Stimulated activated CD8-positive, alpha-beta memory T cell treated with anti-CD3 and anti-CD28 coated beads, Interleukin-15, amount 100 ng/mL, for 24 hours (primary cell): ENCODE measurements at places on chromosomes 7 and 10.

DNA sequence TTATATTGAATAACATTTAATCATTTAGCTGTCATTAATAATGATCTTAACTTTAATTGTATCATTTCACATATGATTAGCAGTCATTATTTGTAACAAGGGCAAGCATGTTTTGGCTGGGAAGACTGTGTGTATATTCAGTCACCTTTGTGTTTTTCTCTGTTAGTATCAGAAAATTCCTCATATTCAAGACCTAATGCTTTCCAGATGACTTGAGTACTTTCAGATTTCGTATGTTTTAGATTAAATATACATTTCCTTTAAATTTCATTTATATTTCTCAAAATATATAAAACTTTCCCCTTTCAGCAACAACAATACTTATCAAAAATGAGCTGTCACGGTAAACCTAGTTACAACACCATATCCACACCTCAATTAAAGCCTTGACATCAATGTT lies 6.3 kb upstream of the CACNA2D1 start:
- no peak for DNase-seq

GRCh38 chr10:83677795-83678194 lies 461.5 kb upstream of the GHITM start:
- DNase-seq, result no peak

DNA sequence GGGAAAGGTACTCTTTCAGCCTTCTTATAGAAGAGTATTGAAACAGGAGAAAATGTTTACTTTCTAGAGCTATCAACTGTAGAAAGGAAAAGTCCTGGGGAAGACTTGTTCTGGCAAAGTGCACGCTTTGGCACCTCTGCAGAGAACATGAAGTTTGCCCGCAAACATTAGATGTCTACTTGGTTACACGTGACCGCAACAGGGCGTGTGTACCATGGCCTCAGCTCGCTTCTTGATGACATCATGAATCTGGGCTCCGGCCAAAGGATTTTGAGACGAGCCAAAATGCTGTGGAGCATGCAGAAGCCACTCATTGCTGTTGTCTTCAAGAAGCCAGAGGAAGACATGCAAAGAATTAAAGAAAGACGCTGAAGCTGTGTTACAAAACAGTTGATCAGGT lies 8.6 kb upstream of the TAS2R60 start:
- no peak for DNase-seq

DNA sequence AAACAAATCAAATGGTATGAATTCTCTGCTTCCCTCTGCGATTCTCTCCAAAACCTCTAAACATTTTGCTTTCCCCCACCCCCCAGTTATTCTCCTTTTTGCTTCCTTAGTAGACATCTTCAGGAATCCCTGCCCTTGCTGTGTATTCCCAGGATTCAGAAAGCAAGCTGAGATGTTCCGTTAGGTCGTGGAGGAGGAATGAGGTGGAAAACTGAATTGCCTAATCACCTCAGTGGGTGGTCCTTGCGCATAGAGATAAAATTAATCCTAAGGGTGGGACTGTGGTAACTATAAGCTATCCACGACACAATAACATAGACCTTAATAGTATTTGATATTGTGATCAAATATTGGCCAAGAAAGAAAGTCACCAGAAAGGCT lies 49.1 kb upstream of the SEMA3C start:
- DNase-seq, result no peak

DNA sequence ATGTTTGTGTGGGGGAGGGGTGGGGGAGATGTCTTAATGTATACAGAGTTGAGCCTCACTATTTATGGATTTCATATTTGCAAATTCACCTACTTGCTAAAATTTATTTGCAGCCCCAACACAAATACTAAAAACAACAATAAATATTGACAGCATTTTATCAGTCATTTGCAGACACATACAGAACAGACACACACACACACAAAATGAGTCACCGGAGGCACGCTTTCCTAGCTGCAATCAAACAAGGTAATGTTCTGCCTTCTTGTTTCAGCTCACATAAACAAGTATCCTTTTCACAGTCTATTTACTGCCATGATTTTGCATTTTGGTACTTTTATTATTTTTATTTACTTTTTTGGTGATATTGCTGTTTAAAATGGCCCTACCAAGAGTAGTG lies 88.5 kb downstream of the IPMK start:
- no peak for DNase-seq

DNA sequence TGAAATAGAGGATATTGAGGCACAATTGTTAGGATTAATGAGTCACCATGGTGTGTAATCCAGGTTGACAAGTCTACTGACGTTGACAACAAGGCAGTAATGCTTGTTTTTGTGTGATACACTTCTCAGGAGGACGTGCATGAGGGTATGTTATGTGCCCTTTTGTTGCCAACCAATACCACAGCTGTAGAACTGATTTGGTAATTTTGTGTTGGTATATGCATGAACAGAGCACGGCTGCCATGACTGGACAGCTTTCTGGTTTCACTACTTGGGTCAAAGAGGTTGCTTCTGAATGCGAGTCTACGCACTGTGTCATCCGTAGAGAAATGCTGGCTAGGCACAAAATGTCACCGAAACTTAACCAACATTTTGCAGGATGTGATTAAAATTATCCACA lies 32.9 kb downstream of the PHTF2 start:
- DNase-seq, result no peak

- DNase-seq, result no peak
These were observed 56.0 kb downstream of the CCDC7 start for GRCh38 chr10:32501906-32502305.

- no peak for DNase-seq
These were observed 32.9 kb upstream of the WDR11 start for GRCh38 chr10:120818301-120818700.

- no peak for DNase-seq
These were observed 35.8 kb downstream of the VWA2 start for GRCh38 chr10:114274616-114275453.

GRCh38 chr7:8628656-8629055 lies 195.2 kb downstream of the NXPH1 start:
- no peak for DNase-seq

DNA sequence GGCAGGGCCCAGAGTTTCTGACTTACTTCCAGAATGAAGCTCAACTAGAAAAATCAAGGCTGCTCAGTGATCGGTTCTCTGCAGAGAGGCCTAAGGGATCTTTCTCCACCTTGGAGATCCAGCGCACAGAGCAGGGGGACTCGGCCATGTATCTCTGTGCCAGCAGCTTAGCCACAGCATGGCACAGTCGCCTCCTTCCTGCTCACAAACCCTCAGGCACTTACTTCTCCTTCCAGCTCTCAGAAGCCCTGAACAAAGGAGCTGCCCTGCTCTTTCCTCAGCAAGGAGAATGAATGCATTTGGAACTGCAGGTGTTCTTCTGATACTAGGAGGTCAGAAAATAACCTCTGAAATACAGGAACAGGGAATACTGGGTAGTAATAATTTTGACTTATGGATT lies 219.7 kb upstream of the PRSS1 start:
- no peak for DNase-seq

DNA sequence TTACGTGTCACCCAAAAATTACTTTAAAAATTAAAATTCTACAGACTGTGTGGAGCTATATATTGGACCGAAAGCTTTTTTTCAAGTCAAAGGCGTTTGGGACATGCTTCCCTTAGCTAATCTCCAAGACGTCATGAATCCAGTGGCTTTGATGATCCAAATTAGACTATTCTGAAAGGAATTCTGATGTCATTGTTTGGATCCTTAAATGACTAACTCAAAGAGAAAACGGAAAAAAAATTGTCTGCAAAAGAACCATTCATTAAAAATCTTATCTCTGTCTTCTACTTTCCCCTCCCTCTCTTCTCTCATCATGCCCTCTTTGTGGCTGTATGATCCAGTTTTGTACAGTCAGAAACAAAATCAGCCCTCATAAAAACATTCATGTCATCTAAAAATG lies 161.8 kb downstream of the ETV1 start:
- no peak for DNase-seq

- no peak for DNase-seq
These were observed 735 bp downstream of the ZNF394 start for GRCh38 chr7:99499371-99499720.

DNA sequence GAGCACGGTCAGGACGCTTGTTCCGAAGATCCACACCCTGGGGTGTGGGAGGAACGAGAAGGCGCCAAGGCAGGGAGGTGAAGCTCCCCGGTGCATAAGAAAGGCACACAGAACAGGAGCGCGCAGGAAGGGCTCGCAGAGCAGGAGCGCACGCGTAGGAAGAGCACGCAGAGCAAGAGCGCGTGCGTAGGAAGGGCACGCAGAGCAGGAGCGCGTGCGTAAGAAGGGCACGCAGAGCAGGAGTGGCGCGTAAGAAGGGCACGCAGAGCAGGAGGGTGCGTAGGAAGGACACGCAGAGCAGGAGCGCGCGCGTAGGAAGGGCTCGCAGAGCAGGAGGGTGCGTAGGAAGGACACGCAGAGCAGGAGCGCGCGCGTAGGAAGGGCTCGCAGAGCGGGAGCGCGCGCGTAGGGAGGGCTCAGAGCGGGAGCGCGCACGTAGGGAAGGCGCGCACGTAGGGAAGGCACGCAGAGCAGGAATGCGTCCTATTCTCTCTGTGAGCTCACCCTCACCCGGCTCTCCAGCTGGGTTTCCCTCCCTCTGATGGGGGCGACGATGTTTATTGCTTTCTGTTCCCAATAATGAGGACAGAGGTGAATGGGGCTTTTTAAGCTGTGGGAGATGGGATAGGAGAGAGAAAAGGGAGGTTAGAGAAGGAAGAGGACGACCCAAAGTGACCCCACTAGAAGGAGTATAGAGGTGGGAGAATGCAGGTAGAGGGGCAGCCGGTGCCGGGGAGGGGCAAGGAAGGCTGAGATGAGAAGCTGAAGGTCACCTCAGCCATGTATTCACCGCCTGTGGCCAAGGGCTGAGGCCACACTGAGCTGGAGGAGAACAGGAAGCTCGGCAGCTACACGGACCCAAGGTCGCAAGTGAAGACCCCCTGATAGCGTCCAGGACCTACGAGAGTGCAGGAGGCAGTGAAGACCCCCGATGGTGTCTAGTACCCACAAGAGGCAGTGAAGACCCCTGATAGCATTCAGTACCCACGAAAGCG lies 423.2 kb downstream of the PTPRN2 start:
- DNase-seq, result no peak
